ENCODE measurements at places on chromosomes 7 and 10.
A peak's percentile ranks its signal among the peaks of the same experiment; 100 is the strongest.

DNA sequence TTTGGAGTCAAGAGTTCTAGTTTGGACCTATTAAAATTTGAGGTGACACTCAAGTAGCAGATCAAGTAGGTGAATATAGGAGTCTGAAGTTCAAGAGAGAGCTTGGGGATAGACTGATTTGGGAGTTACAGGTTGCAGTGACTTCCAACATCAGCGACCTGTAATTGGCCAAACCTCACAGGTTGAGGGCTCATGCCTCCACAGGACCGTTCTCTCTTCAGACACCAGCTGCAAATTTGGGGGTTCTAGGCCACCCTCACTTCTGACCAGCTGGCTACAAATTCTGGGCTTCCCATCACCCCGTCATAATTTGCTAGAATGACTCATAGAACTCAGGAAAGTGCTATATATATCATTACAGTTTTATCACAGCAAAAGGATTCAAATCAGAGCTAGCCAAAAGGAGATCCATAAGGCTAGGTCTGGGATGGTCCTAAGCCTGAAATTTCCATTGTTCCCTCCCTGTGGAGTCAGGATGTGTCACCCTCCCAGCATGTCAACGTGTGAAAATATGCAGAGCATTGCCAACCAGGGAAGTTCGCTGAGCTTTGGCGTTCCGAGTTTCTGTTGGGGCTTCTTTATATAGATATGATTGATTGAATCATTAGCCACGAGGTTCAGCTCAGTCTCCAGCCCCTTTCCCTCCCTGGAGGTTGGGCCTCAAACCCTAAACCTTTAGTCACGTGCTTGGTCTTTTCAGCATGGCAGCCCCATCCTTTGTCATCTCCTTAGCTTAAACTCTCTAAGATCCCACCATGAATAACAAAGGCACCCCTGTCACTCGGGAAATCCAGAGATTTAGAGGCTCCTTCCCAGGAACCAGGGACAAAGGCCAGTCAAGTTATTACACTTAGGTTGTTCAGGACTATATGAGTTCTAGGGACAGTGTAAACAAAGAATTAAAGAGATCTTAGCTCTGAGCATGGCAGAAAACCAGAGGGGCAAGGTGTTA is 20.7 kb upstream of the ZNF212 start:
- no peak for DNase-seq

- DNase-seq, result no peak
These were observed 1366.5 kb upstream of the LRRTM3 start for GRCh38 chr10:65559369-65559768.

DNA sequence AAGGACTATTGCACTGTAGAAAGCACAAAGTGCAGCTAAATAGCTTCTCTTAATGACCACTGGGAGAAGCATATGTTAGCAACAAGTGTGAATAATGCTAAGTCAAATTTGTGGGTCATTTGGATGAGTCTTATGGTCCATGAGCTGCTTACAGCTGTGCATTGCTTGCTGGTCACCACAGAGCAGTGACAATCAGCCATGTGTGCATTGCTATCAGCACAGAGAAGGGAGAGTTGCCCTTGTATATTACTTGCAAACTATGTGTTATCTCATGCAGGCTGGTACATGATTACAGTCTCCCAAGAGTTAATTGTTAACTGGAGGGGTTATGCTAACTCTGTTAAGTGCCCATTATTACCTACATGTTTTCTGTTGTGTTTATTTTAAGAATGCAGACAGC is 25.7 kb downstream of the MRPS33 start:
- no peak for DNase-seq

DNA sequence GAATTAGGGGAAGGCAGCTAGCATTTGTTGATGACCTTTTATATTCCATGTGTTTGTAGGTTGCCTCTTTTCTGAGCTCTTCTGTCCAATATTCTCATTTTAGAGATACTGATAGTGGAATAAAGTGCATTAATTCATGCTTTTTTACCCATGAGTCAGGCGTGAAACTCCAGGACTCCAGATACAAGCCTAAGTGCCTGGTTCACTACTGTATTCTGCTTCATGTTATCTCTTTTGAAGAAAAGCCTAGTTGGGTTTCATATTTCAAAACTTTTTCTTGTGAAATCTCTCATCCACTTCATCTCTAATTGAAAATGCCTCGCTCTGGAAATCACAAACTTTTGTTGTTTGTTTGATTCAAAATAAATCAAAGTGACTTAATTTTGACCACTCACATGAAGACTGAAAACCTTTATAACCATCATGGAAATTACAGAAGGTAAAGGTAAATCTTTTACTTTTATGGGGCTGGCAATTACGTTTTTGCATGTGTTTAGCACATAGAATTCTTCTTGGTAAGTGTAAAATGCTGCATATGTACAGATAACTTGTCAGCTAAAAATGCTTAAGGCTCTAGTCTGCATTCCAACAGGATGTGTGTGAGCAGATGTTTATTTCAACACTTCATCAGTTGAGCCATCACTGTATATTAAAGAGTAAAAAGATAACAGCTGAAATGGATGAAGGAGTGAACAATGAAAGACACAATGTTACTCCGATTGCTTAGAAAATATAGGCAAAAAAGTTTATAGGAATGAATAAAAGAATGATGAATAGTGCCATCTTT is 961.8 kb upstream of the CELF2 start:
- DNase-seq, result no peak

DNA sequence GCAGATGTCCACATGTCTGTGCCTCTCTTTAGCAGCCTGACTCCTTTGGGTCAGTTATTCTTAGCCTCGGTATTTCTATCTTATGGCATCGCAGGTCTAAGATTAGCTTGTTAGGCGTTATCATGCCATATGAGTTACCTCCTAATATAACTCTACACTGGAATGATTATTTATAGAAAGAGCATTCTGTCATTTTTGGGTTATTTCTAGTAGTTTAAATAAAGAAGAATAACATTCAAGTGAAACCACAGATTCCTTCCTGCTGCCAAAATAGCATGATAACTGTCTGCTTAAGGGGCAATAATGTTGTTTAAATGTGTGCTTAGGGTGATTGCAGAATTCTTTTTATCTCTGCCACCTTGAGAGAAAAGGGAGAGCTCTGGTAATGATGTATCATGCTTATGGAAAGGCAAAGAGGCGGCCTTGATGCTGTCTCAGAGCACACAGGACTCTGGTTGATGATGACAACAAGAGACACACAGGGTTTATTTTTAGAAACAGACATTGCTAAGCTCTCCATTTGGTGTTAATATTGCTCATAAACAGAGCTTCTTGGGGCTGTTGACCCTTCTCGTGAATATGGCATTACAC is 10.4 kb downstream of the HDAC9 start:
- no peak for DNase-seq

GRCh38 chr7:15932318-15932717 is 245.8 kb upstream of the MEOX2 start:
- DNase-seq, result no peak

- DNase-seq, result no peak
These were observed 749.2 kb upstream of the PCDH15 start for GRCh38 chr10:55550236-55550635.

DNA sequence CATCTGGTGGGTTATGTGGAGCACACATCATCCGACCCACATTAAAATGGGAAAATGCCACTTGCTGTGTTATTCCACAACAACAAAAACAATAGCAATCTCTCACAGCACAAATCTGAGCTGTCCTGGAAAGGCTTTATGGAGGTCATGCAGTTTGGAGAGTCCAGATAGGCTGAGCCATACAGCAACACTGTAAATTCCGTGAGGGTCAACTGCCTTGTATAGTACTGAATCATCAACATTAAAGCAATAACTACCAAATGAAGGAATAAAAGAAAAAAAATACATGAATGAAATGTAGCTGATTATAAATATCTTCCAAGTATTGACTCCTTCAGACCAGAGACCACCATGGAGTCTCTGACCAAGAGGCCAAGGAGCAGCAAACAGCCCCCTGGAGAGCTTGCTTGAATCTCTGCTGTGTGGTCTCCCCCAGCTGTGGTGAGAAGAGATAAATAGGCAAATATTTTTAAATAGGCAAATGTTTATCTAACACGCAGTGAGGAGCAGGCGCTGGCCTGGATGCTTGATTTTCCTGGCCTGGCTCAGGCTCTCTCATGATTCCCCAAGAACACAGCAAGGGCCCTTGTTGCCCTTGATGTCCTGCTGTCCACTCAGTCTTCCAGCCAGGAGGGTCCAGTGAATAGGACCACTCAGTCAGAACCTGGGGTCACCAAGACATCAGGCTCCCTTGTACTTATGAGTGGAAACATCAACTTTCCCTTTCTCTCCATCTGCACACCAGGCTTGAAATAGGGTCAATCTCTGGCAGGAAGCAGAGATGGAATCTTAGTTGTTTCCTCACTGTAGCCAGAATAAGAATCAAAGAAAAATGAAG is 1021.3 kb downstream of the XPNPEP1 start:
- DNase-seq, result no peak

DNA sequence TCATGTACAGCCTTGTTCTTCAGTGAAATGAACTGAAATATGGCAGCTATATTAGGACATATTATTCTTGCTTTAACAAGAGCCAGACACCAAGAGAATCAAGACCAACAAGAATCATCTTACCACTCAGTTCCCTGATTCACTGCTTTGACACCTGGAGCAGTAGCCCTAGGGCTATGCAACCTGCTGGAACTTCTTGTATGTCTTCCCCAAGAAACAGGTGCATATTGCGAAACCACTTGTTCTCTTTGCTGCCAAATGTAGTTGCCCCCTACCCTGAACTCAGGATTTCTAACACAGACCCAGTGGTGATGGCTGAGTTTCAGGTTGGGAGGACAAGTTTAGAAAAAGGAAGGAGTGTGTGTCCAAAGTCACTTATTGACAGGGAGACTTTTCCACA is 46.1 kb downstream of the WIPF3 start:
- no peak for DNase-seq

DNA sequence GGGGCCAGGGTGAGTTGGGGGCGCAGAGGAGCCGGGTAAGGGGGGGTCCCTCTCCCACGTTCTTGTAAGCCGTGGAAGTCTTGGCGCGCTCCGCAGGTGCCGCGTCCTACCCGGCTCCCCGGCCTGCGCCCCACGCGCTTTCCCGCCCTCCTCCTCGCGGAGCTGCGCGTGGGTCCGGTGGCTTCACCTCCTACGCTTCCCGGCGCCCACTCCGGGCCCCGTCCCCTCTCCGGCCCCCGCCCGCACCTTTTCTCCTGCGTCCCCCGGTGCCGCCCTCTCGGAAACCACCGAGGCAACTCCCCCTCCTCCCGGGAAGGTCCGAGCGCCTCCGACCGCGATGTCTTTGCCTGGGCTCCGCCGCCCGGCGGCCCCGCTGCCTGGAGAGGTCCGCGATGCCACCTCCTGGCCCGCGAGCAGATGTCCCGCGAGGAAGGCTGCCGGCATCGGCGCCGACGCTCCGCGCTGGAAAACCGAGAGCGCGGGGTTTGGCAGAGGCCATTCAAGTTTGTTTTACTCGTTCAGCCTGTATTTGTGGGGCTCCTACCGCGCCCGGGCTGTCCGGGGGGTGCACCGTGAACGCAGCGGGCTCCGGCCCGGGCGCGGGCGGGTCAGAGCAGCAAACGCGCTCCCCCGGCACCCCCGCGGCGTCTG is 2.4 kb upstream of the NKX6-2 start:
- no peak for DNase-seq

GRCh38 chr10:95755511-95756004 is 405 bp upstream of the ENTPD1 start:
- peak; percentile 73 for DNase-seq

- DNase-seq, result peak; percentile 82
These were observed 165.3 kb downstream of the WNT2 start for GRCh38 chr7:117157241-117158209.

DNA sequence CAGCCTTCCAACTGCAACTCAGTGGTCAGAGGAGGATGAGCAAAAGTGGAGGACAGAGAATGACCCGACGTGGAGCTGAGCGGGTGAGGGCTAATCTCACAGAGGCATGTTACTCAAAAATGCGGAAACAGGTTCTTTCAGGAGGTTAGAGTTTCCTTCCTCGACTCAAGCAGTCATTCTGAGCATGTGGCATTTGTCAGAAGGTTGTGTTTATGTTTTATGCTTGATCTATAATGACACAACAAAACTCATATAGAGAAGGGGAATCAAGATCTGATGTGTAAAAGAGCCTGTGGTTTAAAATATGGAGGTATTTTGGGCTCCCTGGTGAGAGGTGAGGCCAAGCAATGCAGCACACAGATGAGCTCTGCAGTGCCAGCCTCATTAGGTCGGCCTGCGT is 311.4 kb downstream of the ADARB2 start:
- no peak for DNase-seq

GRCh38 chr10:24279166-24279565 is 70.2 kb downstream of the KIAA1217 start:
- DNase-seq, result no peak

DNA sequence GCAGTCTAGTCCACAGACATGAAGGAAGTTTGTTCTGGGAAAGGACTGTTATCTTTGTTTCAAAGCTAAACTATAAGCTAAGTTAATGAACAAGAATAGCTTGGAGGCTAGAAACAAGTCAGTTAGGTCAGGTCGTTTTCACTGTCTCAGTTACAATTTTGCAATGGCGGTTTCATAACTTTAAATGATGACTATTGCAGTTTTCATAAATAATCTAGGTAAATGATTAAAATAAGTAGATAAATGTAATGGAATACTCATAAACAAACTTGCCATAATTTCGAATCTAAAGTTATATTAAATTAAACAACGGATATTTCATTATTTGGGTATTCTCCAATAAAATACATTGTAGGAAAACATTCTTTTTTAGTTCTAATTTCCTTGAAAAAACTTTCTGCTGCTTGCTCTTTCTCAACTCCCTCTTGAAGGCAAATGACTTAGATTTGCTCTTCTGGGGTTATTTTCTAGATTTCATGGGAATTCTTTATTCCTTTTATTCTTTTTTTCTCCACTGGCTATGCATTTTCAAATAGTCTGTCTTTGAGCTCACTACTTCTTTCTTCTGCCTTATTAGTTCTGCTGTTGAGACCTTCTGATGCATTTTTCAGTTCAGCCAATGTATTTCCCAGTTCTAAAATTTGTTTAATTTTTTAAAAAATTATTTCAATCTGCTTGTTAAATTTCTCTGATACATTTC is 103.8 kb upstream of the APBB1IP start:
- no peak for DNase-seq

DNA sequence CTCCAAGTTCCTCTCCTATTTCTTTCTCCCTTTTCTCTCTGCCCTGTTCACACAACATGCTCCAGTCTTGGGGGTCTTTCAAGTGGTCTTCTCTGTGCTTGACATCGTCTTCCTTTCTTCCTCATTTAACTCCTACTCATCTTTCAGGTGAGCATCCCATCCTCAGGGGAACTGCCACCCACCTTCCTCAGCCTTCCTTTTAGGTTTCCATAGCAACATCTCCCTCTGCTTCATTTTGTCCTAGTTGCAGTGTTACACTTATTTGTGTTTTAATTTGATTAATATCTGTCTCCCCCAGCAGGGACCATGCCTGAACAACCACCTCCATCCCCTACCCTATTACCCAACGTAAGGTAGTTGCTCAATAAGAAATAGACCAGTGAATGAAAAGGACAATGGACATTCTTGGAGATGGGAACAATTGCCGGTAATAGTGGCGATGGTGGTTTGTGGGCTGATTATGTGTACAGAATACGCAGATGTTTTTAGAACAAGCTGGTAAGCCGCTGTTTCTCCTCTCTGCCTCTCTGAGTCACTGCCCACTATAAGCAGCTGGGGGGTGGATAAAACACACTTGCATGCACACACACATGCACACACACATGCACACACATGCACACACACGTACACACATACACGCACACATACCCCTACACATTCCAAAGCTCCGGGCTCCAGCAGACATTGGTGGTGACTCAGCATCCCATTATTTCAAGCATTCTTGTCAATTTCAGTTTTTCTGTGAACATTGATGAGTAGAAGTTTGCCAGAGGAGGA is 251.6 kb downstream of the GATA3 start:
- DNase-seq, result no peak

- peak; percentile 44 for DNase-seq
These were observed 44.9 kb downstream of the VIPR2 start for GRCh38 chr7:159099711-159100231.
